ENCODE measurements at places on chromosomes 3 and 15.

DNA sequence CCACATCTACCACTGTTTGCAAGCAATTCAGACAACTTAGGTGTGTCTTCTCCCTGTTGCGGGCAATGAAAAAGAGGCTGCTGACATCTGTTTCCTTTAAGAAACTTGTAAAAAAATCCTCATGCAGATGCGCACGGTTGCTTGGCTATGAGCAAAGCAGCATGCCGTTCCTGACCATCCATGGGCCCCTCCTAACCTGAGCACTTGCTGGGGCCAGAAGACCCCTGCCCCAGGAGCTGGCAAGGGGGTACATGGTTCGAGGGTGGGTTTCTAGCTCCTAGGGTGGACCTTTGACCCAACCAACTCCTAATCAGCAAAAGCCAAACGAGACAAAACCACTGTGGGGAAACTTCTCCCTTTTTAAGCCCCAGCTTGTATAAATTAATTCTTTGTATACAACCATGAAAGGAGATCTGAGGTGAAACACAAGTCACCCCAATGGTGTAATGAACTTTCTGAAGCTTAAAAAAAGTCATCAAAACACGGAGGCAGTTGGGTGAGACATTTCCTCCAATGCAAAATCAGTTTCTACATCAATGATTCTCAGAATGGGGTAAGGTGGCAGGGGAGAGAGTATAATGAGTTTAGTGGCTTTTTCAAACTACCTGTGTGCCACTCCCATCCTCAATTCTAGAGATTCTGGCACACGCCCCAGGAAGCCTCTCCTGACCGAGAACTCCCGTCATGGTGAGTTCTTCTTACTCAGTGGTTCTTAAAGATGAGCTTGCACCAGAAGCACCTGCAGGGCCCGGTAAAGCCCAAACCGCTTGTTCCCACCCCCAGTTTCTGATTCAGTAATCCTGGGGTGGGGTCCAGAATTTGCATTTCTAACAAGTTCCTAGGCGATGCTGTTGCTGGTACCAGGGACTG lies 44.1 kb downstream of the CPN2 start:
- DNase-seq = no peak

DNA sequence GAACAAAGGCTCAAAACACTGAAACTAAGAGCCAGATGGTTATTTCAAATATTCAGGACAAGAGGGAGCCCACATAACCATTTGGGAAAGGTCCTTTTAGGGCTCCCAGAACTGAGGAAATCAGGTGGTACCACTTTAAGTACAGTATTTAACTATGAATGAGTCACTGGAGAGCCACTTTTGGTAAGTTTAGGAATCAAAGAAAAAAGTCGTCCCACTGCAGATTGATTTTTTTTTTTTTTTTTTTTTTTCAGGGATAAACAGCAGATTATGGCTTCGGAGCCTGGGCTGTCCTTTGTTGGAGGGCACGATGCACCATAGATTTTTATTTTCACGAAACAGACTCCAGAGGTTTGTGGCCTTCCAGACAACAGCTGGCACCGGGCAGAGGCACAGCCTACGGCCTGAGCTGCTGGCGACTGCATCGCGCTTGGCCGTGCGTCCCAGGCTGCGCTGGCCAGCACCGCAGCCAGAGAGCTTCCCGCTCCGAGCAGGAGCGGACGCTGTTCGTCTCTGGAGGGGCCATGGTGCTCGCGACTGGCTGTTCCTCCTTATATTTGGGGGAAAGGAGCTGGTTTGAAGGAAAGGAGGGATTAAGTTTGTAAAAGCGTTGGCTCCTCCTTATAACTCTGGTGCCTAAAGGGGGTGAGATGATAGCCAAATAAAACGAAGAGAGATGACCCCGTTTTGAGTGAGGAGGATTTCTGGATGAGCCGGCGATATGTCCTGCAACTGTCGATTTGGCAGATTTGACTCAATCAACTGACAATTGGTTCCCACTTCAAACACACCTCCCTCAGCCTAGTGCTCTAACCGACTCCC lies 152.9 kb upstream of the GOLIM4 start:
- DNase-seq = no peak

- DNase-seq = no peak
Observed at GRCh38 chr3:32946973-32947788, 4.3 kb upstream of the CCR4 start.

DNA sequence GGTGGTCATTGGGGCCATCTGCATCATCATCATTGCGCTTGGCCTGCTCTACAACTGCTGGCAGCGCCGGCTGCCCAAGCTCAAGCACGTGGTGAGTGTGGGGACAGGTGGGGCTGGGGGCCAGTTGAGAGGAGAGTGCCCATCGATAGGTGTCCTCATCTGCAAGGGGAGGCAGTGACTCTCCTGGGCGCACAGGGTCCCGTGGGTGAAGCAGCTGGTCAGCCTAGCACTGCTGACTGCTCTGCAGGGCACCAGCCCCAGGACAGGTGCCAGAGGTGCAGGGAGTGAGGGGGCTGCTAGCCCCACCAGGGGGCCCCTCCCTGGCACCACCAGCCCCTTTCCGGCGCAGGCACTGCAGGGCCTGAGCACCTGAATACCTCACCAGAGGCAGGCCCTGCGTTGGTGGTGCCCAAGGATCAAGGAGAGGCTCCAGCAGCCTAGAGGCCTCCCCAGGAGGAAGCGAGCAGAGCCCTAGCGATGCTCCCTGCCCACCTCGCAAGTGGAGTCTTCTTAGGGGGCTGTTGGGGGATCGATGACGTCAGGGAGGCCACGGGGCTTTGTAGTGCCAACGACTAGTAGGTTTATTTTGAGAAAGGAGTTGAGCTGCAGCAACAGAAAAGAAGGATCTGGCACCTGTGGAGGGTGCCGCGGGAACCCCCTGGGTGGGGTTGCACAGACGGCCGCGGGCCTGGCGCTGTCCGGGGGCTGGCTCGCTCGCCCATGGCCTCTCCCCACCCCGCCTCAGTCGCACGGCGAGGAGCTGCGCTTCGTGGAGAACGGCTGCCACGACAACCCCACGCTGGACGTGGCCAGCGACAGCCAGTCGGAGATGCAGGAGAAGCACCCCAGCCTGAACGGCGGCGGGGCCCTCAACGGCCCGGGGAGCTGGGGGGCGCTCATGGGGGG lies 976 bp upstream of the ABTB1 start:
- peak; percentile 18 for DNase-seq

DNA sequence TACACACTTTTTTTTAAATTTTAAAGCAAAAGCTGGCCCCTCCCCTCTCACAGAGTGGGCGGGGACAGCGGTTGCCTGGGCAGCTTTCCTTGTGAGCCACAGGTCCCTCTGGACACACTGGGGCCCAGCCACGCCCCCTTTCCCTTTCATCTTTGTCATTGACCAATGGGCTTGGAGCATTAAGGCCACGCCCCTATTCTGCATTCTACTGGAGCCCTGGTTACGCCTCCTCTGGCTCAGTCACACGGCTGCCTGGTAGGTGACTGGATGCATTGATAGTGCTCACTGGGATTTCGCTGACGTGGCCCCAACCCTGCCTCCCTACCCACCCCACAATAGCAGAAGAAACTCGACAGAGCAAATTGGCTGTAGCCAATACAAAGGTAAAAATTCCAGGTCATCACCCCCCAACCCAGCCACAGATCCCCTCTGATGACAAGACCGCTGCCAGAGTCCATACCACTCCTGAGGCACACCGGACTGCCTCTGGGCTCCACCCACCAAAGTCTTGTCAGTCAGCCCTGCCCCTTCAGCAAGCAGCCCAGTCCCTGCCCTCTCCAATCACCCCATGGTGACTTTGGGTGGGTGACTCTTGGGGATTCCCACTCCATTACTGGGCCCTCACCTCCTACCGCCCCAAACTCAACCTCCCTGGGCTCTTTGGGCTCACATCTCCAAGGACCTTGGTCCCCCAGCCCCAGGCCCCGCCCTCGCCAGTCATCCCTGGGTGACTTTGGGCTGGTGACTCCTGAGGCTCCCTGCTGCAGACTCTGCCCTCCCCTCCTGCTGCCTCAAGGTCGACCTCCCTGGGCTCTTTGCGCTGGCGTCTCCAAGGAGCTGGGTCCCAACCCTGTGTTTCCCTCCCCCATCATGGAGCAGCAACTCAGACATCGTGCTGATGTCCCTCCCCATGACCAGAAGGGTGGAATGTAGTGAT lies 112.2 kb upstream of the FAN1 start:
- DNase-seq = no peak

- no peak for DNase-seq
Observed at GRCh38 chr3:40701016-40701588, 176.3 kb downstream of the ZNF621 start.

DNA sequence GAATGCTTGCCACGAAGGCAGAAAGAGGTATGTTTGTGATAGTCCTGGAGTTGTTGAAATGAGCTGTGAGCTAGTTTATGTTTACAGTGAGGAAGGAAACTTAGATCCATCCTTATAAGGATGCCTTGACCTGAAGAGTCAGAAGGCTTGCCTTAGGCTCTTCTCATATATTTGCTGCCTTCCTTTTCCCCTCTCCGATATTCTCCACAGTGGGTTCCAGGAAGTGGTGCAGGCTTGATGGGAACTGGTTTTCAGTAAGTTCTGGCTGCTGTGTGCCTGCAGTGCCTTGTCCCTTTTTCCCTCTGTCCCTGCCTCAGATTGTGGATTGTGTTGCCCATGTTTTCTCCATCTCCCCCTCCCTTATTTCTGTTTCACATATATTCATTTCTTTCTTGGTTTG lies 287.3 kb upstream of the UBE2E1 start:
- no peak for DNase-seq

DNA sequence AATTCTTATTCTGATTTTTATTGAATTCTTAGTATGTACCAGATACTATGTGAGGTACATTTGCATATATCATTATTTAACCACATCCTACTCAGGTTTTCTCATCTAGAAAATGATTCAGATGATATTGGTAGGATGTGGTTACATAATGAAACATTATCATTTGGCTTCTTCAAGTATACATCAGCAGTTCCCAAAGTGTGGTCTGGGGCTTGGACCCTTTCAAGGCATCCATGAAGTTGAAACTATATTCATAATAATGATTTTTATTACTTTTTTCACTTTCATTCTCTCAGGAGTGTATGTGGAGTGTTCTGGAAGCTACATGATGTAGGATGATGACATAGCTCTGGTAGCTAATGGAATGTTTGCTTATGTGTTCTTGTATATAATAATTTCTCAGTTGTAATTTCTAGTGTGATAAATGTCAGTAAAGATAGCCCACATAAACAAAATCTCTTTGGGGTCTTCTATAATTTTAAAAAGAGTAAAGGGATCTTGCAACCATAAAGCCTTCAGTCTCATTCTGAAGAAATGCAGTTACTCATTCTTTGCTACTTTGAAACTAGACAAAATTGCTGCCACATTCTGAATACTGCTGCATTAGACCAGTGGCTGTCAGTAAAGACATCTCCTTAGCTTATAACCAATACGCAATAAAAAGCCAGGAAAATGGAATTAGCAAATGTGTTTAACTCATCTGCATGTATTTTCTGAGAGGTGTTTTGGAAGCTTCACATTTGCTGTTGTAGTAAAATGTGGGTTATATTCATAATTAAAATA lies 95.8 kb downstream of the PPARG start:
- no peak for DNase-seq

DNA sequence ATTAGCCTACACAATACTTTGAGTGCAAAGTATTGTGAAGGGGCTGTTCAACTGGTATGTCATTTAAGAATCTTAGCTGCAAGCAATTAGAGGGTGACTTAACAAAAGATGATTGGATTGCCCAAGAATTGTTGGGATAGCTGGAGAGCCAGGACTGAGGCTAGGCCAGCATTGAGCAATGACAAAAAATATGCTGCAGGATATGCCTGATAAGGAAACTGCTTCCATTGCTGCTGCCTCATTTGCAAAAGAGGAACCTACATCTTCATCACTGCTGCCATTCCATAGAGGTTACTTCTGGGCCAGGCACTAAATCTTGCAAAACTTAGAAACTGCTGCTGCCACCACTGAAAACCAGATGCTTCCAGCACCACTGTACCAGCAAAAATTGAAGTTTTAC lies 108.0 kb upstream of the TBC1D5 start:
- DNase-seq = no peak

DNA sequence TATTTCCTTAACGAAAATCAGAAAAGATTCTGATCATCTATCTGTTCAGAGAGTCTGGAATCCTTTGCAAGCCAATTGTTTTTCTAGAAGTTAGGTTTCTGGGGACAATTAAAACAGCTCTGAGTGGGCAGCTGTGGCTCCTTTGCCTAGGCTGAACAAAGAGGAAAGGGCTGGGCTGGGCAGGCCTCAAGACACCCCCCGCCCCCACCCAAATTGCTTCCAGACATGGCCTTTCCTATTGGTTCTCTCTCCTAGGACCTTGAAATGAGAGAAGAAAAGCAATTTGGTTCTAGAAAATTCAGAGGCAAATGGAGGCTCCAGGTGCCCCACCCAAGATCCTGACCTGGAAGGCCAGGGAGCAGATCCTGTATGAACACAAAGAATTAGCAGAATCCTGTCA lies 2.3 kb upstream of the ADPGK start:
- DNase-seq = no peak

GRCh38 chr3:134857776-134858362 lies 62.8 kb downstream of the EPHB1 start:
- no peak for DNase-seq

- no peak for DNase-seq
Observed at GRCh38 chr15:77839456-77839855, 206.7 kb upstream of the LINGO1 start.

DNA sequence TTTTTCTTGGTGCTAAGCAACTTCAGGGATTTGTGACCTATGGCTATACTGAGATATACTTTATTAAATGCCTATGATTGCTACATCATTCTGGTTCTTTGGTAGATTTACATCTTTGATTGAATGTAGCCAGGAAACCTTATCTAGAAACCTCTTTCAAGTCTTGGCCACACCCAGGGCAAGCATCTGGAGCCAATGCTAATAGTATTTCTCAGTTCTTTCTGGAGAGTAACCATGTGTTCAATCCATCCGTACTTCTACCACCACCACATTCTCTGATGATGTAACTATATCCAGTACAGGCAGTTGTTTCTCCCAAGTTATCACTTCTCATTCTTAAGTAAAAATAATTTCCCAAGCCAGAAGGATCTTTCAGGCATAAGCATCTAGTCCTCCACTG lies 69.0 kb downstream of the NME9 start:
- no peak for DNase-seq

- DNase-seq = no peak
Observed at GRCh38 chr3:112560307-112560706, 1.5 kb downstream of the ATG3 start.

DNA sequence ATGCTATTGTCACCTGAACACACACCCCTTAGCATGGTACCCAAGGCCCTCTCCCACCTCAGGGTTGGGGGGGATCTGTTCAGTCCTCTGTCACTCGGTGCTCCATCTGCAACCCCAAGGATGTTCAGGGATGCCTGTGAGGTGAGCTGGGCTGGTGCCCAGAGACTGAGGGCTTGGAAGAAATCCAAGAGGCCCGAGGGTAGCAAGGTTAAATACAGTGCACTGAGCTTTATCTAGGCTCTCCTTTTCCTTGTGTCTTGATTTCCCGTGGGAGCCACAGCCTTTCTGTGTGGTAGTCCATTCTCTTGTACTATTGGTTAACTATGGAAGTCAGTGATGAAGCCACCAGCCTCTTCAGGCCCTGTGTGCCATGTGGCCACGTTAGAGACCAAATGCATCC lies 18.7 kb upstream of the WNT5A start:
- no peak for DNase-seq

DNA sequence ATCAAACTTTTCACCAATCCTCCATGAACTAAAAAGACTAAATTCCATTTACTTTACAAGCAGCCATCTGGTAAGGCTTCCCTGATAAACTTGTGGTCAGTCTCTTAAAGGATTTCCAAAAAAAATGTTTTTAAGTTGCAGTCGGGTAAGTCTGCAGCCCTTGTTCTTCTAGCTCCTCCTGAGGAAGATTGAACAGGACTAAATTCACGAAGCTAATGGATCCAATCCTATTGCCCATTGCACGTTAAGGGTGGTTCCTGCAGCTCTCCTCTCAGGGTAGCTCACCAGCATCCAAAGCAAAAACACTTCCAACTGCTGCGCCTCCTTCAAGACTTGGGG lies 2.8 kb downstream of the HES1 start:
- DNase-seq = no peak

Data from stimulated activated CD8-positive, alpha-beta memory T cell treated with anti-CD3 and anti-CD28 coated beads, Interleukin-4, amount 100 ng/mL, for 4 hours (primary cell).